ENCODE measurements at places on chromosomes 5 and 9. TPM values are rescaled to one million over a fixed set of nuclear protein-coding genes. Genes with fewer than 3 reads are reported as not detected.

Gene PCDHGA11
- total RNA-seq = 0.52 TPM

Gene TSLP
- total RNA-seq = 3.3 TPM

DNA sequence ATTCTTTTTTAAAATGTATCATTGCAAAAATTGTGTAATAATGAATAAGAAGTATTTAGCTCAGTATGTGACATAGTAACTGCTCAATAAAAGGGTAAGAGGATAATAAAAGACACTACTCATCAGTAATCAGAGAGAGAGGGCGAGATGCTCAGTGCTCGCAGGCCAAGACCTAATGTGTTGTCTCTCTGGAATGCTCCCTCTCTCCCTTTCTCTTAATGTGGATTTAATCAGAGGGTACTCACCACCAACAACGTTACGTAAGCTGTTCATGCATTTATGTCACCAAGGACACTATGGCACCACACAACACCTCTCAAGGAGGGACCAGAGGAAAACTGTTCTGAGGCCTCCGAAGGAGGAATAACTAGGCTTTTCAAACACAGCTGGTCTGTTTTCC is 42.5 kb downstream of the WHRN start:
- DNase-seq = no peak

- DNase-seq = no peak
Observed at GRCh38 chr5:56310711-56311204, 77.6 kb upstream of the ANKRD55 start.

DNA sequence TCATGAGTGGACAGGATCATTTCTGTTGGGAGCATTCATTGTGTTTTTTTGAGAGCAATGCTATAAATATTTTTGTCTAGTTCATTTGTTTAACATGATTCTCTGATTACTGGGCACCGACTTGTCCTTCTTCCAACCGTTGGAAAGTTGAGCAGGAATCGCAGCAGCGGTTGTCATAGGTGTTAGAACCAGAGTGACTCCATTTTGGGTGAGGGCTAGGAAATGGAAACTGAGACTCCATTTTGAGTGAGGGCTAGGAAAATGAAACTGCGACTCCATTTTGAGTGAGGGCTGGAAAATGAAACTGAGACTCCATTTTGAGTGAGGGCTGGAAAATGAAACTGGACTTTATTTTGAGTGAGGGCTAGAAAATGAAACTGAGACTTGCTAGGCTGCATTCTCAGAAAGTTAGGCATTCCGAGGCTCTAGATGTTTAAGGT is 100.6 kb downstream of the ICE1 start:
- no peak for DNase-seq

DNA sequence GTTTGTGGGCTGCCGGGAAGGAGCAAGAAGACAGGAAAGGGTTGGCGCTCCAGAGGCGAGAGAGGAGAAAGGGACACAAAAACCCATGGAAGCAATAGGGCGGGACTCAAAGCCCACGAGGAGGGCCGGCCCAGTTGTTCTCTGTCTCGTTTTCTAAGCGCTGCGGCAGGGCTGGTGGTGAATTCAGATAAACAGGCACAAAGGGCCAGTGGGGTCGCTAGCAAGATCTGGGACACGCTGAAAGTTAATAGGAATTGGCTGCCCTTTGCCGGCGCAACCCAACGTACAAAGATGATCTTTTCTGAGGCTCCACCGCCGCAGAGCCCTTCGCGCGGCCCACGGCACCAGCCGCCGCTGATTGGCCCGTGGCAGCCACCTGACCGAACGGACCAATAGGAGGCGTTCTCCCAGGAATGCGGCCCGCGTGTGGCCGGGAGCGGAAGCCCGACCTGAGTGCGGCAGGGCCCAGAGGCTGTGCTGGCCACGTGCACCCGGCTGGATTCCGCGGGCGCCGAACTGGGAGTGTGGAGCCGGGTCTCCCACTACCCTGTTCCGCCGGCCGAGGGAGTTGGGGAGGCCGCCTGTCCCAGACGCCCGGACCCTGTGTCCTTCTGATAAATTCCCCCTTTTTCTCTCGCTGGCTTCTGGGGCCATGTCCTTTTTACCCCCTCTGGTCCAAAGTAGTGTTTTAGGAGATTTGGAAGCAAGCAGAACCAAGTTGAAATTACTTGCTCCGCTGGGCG is 16.8 kb upstream of the NSD1 start:
- no peak for DNase-seq

DNA sequence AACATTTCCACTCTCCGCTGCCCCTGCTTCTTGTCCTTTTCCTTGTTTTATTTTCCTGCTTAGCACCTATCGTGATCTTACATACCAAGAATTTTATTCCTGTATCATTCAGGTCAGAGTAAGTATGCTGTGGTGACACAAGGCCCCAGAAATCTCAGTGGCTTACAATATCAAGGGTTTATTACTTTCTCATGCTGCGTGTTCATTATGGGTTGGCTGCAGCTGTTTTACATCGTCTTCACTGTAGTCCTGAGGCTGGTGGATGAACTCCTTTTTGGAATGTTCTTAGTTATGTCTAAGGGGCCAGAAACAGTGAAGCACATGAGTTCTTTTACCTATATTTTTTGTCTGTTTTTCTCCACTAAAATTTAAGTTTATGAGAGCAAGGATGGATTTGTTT is 51.2 kb downstream of the FCHO2 start:
- no peak for DNase-seq

All from NCI-H460 (cell line).